Left lobe of liver (tissue), 2 donors: ENCODE measurements at places on chromosomes 4 and X. TPM values are rescaled to one million over a fixed set of nuclear protein-coding genes. Genes with fewer than 3 reads are reported as not detected.

The SHROOM2 gene
- total RNA-seq, result 4.7 TPM

The YY2 gene
- 0.53 TPM for total RNA-seq

The N4BP2 gene
- total RNA-seq, result 7.2 TPM

The NDST4 gene
- not detected for total RNA-seq

The CENPVL1 gene
- not detected for total RNA-seq

The GABRG1 gene
- not detected for total RNA-seq

The RADX gene
- total RNA-seq, result 0.60 TPM

The FRMPD3 gene
- total RNA-seq, result not detected

DNA sequence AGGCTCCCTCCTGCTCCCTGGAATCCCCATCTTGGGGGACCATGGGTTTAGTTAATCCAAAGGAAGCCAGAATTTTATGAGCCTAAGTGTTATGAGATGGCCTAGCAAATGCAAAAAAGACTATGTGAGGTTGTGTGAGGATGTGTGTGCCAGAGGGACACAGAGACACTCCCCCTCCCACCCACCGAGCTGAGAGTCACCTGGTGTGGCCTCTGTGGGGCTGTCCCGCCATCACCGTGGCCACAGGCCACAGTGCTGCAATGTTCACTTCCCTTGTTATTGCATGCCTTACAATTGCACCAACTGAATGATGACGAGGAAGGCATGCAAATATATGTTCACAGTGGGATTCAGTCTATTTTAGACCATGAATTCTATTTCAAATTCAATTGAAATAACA, 601 bp upstream of the FGFBP2 start:
- DNase-seq, result no peak

GRCh38 chr4:74018771-74019170, 19.7 kb downstream of the CXCL3 start:
- no peak for DNase-seq

DNA sequence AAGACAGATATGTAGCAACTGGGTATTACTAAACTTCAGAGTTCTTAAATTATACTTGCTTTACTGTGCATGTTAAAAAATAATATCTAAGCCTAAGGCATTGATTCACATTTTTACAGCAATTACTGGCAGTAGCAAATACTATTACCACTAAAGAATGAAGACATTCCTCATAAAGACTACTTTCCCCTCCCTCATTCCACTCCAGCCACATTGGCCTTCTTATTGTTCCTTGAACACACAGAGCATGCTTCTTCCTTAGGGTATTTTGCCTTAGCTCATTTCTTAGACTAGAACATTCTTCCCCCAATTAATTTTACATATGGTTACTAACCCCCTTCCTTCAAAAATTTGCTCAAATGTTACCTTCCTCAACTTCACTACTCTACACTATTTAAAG, 717.0 kb downstream of the CCSER1 start:
- DNase-seq, result no peak

DNA sequence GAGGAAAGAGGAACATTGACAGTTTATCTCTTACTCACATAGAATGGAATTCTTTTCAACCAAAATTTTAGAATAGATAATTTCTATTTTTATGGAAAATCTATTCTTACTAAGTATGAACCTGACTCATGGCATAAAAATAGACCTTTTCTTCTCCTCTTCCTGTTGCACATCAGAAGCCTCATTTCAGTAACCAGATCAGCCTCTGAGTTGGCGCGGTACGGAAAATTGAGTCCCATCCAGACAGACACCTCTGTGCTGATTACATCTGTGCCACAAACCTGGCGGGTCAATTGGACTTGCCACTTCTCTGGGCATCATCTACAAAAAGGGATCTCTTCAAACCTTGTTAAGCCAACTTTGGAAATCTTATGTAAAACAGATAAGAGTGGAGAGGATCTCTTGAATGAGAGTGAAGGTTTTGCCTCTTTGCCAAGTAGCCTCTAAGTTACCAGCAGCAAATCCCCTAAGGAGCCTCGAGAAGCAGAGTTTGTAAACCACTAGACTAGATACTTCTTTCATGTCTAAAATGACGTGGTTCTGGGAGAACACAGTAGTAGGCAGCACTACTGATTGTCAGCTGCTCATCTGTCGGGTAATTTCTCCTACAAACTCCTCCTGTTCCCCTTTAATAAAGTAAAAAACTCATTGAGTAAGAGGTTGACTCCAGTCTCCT, 37.4 kb downstream of the TENM3 start:
- DNase-seq, result no peak

GRCh38 chr4:164357957-164358356, 396.0 kb upstream of the SMIM31 start:
- DNase-seq, result no peak

- no peak for DNase-seq
Observed at GRCh38 chrX:143437439-143437838, 79.8 kb downstream of the SPANXN3 start.

DNA sequence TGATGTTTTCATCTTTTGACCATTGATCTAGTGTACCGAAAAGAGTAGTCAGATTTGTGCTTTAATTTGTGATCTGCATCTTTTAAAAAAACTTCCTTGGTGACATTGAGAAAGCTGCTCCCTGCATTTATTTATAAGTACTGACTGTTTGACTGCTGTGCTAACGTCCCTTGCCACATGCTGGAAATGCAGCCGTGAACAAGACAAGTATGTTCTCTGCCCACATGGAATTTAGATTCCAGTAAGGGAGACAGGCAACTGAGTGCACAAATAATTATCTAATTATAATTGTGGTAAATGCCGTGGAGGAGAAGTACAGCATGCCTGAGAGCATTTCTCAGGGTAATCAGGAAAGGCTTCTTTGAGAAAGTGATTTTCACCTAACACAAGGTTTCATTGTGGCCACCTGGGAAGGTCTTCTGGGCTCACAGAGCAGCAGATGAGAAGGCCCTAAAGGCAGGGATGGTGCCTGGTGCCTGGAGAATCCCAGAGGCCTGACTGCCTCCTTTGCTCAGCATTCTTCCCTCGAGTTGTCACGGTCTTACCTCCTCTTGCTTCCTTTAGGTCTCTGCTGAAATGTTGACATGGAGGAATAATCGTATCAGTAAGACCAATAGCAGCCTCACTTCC, 55.8 kb downstream of the PTTG2 start:
- no peak for DNase-seq

DNA sequence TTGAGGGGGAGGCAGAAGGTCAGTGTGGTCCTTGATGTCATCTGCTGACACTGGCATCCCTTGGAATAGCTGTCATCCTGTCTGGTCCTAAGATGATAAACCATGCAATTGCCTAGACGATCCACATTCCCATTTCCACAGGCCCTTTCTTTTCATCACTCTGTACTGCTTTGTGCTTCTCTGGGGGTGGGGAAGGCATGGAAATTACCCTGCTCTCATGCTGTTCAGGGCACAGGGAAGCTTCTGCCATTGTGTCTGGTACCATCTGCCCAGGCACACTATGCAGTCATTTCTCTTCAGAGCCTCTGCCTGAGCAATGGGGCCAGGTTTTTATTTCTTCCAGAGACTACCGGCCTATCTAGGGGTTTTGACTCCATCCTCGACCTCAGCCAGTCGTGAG, 49.7 kb upstream of the ELOVL6 start:
- no peak for DNase-seq

DNA sequence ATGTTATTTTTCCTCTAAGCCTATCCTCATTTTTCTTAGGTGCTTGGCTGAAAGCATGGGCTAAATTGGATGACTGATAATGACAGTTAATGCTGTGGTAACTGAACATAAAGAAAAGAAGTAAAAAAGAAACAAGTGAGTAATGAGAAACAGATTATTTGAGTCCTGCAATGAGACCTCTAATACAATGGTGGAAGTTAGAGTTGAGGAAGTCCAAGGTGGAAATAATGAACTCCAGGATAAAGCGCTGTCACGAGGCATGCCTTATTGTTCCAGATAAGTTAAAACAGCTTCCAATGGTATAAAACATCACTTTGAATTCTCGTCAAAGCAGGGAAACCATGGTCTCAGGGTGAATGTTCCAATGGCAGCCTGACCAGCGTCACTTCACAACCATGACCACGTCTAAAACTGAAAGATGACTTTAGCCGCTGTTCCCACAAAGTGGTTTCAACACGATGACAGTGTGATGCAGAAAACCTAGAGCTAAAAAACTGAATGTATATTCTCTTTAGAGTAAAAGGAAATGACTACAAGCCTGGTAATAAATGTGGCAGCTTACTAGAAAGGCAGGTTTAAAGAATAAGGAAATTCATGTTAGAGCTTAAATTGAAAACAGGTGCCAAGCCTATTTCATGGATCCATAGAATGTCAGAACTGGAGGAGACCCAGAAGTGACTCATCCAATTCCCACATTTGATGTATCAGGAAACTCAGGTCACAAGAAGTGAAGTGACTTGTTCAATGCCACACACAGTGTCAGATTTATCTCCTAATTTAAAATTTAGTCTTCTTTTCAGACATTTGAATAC, 202.6 kb upstream of the GYPA start:
- DNase-seq, result no peak

DNA sequence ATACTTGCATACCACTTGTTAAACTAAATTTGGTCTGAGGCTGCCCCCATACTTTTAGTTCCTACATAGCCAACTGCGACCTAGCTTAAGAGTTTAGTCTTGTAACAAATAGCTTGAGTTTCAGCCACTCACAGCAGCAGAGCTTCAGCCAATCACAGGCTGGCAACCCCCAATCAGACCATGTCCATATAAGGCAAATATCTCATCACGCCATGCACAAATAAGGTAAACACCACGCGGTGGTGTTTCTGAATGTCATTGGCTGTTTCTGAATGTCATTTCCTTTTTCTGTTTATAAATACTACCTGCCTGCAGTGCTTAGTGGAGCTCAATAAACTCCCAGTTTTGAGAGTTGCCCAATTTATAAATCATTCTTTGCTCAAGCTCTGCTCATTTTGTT, 143.1 kb upstream of the MAD2L1 start:
- DNase-seq, result no peak

DNA sequence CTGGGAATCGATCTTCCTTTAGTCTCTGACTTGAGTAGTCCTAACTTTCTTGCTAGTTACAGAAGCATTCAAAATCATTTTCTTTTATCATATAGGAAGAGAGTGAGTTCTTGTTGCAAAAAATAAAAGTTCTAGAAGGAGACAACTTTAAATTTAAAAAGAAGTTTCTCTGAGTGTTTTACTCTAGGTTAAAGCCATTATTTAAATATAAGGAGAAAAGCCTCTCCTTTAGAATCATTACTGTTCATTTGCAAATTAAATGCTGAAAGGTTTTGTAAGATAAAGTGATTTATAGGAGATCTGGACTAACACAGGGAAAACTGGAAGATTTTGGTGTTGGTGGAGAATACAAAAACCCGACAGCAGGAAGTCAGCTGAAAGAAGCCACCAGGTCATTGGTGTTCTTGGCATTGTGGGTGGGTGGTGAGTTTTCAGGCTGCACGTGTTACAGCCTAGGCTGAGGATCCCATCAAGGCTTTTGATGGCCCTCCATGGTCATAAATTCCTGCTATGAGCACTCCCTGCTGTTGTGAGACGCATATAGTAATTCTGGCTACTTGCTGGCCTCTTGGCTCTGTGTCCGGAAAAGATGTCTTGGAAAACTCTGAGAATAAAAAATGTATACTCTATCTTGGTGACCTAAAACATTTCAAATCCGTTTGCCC, 81.6 kb downstream of the GPAT3 start:
- no peak for DNase-seq

- DNase-seq, result no peak
Observed at GRCh38 chr4:8819019-8819418, 52.6 kb downstream of the HMX1 start.

DNA sequence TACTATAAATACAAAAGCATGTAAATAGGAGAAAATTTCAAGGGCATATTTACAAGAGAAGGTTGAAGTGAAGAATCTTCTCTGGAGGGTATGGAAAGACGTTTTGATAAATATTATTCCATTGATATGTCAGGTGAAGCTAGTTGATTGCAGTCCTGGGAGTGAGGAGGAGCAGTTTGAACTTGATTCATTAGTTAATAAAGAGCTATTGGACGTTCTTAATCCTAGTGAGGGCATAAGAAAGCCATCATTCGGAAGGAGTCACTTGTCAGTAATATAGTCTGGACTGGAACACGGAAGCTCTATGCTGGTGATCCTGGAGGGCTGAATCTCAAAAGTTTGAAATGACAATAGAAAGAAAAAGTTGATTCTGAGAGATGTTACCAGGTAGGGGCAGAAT, 455.1 kb downstream of the PACRGL start:
- no peak for DNase-seq

DNA sequence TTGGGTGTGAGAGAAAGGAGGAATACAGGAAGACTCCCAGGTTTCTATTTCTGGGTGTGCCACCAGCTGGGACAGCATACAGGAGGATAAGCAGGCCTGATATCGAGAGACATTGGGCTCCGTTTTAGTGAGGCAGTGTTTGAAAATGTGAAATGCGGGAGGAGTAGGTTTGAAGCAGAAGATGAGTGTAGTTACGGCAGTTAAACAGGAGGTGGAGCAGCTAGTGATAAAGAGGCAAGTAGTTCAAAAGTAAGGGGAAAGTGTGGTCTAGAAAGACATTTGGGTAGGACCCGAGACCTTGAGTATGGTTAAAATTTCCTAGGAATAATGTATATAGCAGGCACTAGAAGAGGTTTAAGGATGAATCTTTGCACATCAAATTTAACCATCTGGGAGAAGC, 42.4 kb downstream of the DCUN1D4 start:
- no peak for DNase-seq

DNA sequence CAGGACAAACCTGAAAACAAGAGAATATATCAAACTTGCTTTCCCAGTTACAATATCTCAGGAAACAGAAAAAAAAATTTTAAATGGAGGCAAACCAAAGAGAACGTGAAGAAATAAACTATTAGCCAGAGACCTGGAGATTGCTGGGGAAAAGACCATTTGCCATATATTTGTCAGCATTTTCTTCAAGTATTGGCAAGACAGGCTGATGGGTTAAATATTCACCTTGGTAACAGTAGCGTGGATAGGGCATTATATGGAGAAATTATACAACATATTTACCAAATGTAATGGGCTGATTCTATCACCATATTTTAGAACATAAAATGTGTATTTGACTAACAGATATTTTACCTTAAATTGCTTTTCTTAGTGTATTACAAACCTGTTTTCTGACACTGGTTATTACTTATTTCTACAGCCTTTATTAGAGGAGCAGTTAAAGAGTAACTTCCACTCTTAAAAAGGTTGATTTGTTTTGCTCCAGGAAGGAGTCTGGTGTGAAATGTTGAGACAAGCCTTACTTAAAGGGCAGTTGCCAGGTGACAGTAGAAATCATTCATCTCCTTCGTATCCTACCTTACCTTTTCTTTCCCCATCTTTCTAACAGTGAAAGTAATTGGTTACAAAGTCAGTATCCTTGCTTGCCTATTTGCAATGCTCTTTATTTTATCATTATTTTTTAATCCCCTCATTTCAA, 575.5 kb downstream of the GBA3 start:
- DNase-seq, result no peak

GRCh38 chrX:6906608-6907007, 240.9 kb upstream of the STS start:
- DNase-seq, result no peak

- DNase-seq, result no peak
Observed at GRCh38 chr4:169618286-169618685, 2.1 kb upstream of the CLCN3 start.

GRCh38 chr4:6201580-6202091, 1.3 kb upstream of the JAKMIP1 start:
- DNase-seq, result no peak
